Caki2 (cell line): ENCODE measurements at places on chromosomes 12 and 14. TPM values are rescaled to one million over a fixed set of nuclear protein-coding genes. Genes with fewer than 3 reads are reported as not detected.

- DNase-seq, result no peak
These were observed 32.5 kb upstream of the DUSP6 start for GRCh38 chr12:89384807-89385206.

GRCh38 chr12:85951823-85952222 is 77.7 kb downstream of the NTS start:
- no peak for DNase-seq

GRCh38 chr12:85603556-85603955 is 232.7 kb downstream of the RASSF9 start:
- DNase-seq, result no peak

DERA gene
- 87.0 and 107 TPM in 2 replicates for total RNA-seq
